ENCODE measurements at places on chromosomes 5 and 9.

- no peak for DNase-seq
These were observed 4.5 kb downstream of the NREP start for GRCh38 chr5:111752426-111752965.

- no peak for DNase-seq
These were observed 64.2 kb upstream of the SPTLC1 start for GRCh38 chr9:92179286-92180001.

GRCh38 chr5:22557251-22557650 lies 295.9 kb downstream of the CDH12 start:
- DNase-seq, result no peak

GRCh38 chr5:36367524-36367923 lies 65.8 kb upstream of the RANBP3L start:
- DNase-seq, result no peak

GRCh38 chr9:123208626-123209174 lies 59.7 kb downstream of the STRBP start:
- DNase-seq, result no peak

Data from NCI-H1048 (cell line).